ENCODE measurements at places on chromosomes 13 and 19.
A peak's percentile ranks its signal among the peaks of the same experiment; 100 is the strongest.

DNA sequence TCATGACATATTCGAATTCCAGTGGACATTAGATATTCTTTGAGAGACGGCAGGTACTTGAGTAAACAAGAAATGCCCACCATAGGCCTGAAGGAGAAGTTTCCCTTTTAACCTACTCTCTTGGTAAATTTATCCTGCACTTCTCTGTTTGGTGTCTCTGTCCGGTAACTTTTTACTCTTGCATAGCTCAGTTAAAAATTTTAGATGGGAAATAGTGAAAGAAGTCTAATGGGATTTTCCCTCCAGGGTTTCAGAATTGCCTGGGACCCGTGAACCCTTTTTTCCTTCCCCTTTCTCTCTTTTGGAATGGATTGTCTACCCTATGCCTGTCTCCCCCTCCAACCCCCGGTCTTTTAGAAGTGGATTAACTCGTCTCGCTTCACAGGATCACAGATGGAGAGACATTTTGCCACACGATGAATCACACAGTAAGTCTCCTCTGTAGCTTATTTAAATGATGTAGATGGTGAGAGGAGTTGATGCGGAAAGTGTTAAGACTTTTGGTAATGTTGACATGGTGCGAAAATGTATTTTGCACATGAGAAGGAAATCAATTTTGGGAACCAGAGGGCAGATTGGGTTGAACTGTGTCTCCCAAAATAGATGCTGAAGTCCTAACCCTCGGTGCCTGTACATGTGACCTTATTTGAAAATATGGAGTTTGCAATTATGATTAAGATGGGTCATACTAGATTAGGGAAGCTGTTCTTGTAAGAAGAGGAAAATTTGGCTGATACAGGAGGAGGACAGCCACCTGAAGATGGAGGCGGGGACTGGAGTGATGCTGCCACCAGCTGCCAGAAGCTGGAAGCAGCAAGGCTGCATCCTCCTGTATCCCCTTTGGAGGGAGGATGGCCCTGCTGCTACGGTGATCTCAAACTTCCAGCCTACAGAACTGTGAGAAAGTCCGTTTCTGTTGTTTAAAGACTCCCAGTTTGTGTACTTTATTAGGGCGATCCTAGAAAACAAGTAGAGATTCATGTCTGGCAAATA is 711 bp upstream of the MIPEP start:
- no peak for DNase-seq

- no peak for DNase-seq
These were observed 2.3 kb downstream of the SSBP4 start for GRCh38 chr19:18421371-18421959.

- no peak for DNase-seq
These were observed 50.0 kb downstream of the GAS6 start for GRCh38 chr13:113813749-113814434.

GRCh38 chr19:1067341-1067957 is 482 bp downstream of the ARHGAP45 start:
- no peak for DNase-seq

GRCh38 chr13:84749126-84749525 is 866.9 kb upstream of the SLITRK1 start:
- no peak for DNase-seq

DNA sequence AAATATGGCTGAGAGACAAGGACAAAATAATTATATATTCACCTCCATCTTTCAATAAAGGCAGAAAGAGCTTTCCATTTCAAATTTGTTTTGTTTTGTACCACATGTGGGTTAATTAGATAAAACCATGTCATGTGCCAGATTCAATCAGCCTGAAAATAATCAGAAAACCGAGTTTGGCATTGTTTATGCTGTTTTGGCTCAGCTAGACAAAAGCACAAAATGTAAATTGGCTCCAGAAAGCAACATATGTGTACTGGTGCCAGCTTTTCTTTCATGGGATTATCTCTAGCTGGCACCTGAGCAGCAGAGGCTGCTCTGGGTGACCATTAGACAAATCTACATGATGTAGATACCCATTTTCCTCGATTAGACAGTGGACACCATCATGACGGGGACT is 9.2 kb upstream of the DNAJC15 start:
- DNase-seq, result no peak

DNA sequence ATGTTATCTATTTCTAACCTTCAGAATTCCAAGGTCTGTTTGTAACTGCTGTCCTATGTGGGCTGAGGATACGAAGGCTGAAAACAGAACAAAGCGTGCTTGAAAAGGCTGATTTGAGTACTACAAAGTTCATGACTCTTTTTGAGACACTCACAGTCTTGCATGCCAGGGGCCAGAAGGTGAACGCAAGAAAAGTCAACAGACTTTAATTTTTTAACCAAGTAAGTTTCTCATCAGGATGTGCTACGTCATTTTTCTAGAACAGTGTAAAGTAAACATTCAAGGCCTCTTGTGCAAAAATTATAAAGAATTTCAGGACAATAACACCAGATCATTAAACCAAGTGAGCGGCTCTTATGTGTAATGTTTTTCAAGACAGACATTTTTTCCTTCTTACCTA is 163.5 kb downstream of the COG6 start:
- DNase-seq, result no peak

- peak; percentile 93 for DNase-seq
These were observed at the start of gene ZNF254 for GRCh38 chr19:24086974-24087595. Gene ZNF254 (plus strand): TSS chr19:24087187. CDS start chr19:24087308, 121 bp downstream.

- peak; percentile 42 for DNase-seq
These were observed 122.5 kb downstream of the GPC5 start for GRCh38 chr13:91520952-91521351.

GRCh38 chr19:1665565-1666047 is 13.2 kb upstream of the TCF3 start:
- DNase-seq, result no peak

DNA sequence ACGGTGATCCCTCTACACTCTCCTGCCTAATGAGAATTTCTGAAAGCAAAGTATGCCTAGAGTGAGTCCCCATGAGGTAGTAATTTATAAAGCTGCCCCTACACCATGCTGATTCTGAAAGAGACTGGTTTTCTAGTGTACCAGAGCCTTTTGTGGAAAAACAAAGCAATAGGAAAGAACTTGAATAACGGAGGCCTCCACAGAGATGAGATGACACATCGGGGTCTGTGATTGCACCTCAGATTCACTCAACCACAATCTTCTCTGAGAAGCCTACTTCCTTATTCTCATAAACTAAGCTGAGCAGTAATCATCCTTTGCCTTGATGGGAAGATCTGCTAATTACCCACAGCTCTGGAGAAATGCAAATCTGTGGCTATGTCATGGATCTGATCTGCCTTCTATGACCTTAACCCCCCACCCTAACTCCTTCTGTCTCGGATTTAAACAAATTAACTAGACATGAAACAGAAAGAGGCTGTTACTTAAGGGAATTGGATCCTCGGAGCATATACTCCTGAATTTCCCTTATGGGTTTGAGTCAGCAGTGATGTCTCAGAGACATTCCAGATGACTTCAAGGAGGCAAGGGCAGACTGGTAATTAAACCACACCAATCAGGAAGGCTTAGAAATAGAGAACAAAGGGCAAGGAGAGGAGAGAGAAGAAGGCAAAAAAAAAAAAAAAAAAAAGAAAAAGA is 128.0 kb downstream of the DCT start:
- no peak for DNase-seq

- DNase-seq, result no peak
These were observed 21.7 kb upstream of the CACTIN start for GRCh38 chr19:3648037-3648905.

GRCh38 chr13:42413484-42413815 is 141.5 kb downstream of the AKAP11 start:
- no peak for DNase-seq

- DNase-seq, result no peak
These were observed 20.5 kb downstream of the VASP start for GRCh38 chr19:45527731-45528130.

DNA sequence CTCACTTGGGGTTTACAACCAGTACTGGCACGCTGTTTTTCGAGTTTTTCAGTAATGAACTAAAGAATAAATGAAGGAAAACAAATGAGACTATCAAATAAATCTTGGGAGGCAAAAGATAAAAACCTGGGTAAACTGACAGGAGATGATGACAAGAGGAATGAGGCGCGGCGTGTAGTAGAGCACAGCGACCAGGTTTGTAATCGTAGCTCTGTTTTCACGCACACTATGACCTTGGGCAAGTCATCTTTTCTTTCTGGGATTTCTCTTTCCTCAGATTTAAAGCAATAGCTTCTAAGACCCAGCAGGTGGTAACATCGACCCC is 419 bp downstream of the MRPS31 start:
- no peak for DNase-seq

GRCh38 chr13:33125821-33126570 is 109.8 kb downstream of the KL start:
- DNase-seq, result no peak

- DNase-seq, result no peak
These were observed 2.4 kb downstream of the THAP8 start for GRCh38 chr19:36051637-36052036.

DNA sequence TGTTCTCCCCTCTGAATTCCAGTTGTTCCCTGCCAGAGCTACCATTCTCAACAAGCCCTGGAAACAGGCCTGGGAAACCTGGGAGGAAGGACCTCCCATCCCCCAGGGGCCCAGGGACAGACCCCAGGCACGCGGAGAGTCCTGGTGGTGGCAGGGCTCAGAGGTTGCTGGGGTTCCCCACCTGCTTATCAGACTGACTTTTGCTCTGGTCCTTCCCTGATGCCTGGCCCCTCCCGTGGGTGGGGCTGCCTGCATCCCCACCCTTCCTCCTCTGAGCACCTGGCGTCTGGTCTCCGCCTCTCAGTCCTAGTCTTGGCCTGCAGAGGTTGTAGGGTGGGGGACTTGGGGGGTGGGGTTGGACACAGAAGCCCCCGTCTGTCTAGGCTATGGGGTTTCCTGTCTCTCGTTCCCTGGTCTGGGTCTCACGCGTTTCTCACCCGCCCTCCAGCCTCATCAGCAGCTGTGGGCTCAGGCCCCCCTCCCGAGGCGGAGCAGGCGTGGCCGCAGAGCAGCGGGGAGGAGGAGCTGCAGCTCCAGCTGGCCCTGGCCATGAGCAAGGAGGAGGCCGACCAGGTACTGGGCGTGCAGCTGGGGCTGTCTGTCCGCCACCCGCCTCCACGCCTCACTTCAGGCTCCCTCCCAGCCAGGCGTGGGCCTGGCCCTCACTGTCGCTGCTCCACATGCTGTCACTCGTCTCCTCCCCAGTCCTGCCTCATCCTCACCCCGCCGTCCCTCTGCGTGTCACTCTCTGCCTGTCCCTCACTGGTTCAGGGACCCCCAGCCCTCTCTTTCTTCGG is 13.6 kb downstream of the EPN1 start:
- no peak for DNase-seq

GRCh38 chr13:28534210-28534609 is 39.3 kb upstream of the FLT1 start:
- no peak for DNase-seq

- DNase-seq, result no peak
These were observed 44.9 kb downstream of the ZNF611 start for GRCh38 chr19:52689843-52690368.

- no peak for DNase-seq
These were observed 412.6 kb downstream of the KLF12 start for GRCh38 chr13:73721571-73721970.

DNA sequence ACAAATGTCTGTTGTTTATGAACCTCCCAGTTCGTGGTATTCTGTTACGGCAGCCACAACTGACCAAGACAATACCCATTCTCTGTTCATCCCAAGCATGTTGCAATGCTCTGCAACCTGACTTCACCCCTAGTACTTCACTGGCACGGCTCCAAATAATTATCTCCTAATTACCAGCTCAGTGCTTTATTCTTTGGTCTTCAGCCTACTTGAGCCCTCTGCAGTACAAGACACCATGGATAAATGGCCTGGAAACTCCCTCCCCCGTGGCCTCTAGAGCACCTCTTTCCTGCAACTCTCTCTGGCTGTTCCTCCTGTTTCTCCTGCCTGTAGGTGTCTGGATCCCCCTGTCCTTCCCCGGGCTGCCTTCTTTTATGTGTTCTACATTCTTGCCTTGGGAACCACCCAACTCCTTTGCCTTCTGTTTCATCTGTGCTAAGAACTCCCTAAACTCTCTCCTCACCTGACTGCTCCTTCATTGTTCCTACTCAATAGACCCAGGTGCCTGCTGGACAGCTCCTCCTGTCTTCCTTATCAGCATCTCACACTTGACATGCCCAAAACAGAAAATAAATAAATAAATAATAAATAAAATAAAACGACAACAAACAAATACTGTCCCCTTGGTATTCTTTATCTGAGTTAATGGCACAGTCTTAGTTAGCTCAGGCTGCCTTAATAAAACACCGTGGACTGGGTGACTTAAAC is 200.4 kb upstream of the IPO5 start:
- DNase-seq, result no peak

DNA sequence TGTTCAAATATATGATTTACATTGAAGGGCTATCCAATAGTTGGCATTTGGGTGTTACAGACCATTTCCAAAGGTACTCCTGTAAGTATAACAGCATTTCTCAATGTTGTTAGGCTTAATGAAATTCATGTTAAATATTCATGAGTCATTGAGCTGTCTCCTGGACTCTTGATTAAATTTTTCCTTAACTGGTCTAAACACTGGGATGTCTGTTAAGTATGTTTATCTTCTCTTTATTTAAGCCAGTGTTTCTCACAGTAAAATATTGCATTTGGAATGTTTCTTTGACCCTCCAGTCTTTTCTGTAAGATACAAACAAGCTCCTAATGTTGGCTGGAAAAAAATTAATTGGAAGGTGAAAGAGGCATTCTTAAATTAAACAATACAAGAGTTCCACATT is 402.5 kb upstream of the HTR2A start:
- DNase-seq, result no peak

DNA sequence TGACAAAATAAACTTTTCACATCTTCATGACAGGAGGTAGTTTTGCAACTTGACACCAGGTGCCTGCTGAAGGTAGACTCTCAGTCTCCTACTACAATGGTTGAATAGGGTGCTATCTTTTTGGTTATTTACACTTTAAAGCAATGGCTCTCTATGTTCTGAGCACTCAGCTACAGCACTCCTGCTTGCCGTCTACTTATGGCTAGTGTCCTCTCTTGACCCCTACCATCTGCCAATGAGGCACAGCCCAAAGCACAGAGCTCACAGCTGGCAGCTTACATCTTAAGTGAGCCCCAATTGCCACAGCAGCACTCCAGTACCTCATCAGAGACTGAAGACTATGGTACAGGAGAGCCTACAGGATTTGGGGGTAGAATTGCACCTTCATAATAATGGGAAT is 11.4 kb downstream of the ZNF708 start:
- no peak for DNase-seq

DNA sequence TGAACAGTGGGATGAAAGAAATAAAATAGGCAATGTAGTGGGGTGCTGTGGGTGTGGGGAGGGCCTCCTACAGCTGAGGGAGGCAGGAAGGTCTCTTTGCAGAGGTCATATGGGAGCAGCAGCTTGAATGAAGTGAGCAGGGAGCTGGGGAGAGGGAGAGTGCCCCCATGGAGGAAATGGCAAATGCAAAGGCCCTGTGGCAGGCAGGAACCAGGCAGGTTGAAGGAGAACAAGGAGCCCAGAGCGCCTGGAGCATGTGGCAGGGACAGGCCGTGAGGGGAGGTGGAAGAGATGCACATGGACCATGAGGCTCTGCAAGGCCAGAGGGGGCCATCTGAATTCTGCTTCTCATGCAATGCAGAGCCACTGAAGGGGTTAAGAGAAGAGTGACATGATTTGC is 191.8 kb downstream of the URI1 start:
- no peak for DNase-seq
